ENCODE measurements at places on chromosomes 2 and 18. TPM values are rescaled to one million over a fixed set of nuclear protein-coding genes. Genes with fewer than 3 reads are reported as not detected.

MYO5B gene
- 2.4 TPM for total RNA-seq

CCDC121 gene
- 8.9 TPM for total RNA-seq

NAT8 gene
- not detected for total RNA-seq

MLPH gene
- 242 TPM for total RNA-seq

SLC38A11 gene
- 2.2 TPM for total RNA-seq

LIPG gene
- 1.6 TPM for total RNA-seq

SOX11 gene
- not detected for total RNA-seq

RBMS1 gene
- total RNA-seq, result 96.2 TPM

GPC1 gene
- total RNA-seq, result 21.0 TPM

CCDC138 gene
- total RNA-seq, result 5.2 TPM

REG3G gene
- not detected for total RNA-seq

LYPD1 gene
- 1.9 TPM for total RNA-seq

ELOA2 gene
- not detected for total RNA-seq

PLGLB2 gene
- total RNA-seq, result 4.0 TPM

PROKR1 gene
- 0.66 TPM for total RNA-seq

RAMP1 gene
- 8.2 TPM for total RNA-seq

GKN2 gene
- not detected for total RNA-seq

TCF23 gene
- not detected for total RNA-seq

ELP2 gene
- total RNA-seq, result 139 TPM

DQX1 gene
- 0.66 TPM for total RNA-seq

NEDD4L gene
- 106 TPM for total RNA-seq

FOXD4L1 gene
- total RNA-seq, result not detected

RND3 gene
- 89.1 TPM for total RNA-seq

ERICH2 gene
- total RNA-seq, result not detected

OTX1 gene
- total RNA-seq, result not detected

LNPK gene
- total RNA-seq, result 23.8 TPM

RAPGEF4 gene
- 11.6 TPM for total RNA-seq

MARCHF4 gene
- not detected for total RNA-seq

ANKRD53 gene
- total RNA-seq, result 4.9 TPM

KATNAL2 gene
- 16.8 TPM for total RNA-seq

CCDC102B gene
- 7.2 TPM for total RNA-seq

CD226 gene
- total RNA-seq, result 4.9 TPM

PID1 gene
- 60.3 TPM for total RNA-seq

MFSD2B gene
- not detected for total RNA-seq

CCDC93 gene
- 25.6 TPM for total RNA-seq

TMEM150A gene
- total RNA-seq, result 20.8 TPM
